NCI-H1417 treated with DMSO at 0.1 percent for 48 hours (cell line): ENCODE measurements at places on chromosomes 4 and X.
A peak's percentile ranks its signal among the peaks of the same experiment; 100 is the strongest.

- no peak for DNase-seq
These were observed 62.4 kb downstream of the TMEM165 start for GRCh38 chr4:55458164-55458563.

- no peak for DNase-seq
These were observed 34.9 kb downstream of the MMRN1 start for GRCh38 chr4:89929425-89930159.

DNA sequence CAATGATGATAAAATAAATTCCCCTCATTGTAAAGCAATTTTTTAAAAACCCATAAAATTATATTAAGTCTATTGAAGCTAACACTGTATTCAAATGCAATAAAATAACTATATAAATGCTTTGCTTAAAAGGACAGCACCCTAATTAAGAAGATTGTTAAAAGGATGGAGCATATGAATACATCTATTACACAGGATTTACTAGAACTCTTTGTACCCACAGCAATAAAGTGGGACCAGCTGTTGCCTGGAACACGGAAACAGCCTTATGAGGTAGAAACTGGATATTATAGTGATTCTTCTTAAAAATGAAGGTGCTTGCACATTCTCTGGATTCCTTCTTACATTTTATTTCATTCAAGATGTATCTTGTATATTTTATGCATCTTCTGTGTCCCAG is 298.7 kb upstream of the KLF3 start:
- no peak for DNase-seq

GRCh38 chr4:1851160-1851559 is 4.8 kb downstream of the LETM1 start:
- DNase-seq = no peak

- DNase-seq = no peak
These were observed 9.8 kb upstream of the P2RY8 start for GRCh38 chrX:1546691-1547251.

DNA sequence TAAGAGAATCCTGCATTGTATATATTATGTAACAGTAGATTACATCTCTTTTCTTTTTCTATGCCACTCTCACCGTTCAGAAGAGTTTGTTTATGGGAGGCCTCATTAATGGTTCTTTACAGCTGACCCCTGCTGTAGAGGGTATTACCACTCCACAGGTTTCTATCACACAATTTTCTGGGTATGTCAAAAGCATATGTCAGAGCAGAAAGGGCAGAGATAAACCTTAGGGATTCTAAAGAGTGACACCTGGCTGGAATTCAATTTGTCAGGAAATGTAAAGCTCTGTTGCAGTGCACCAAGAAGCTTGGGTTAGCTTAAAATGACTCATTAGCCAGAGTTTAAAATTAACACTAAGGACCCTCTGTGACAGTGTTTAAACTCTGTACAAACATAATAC is 658.7 kb downstream of the PCDH18 start:
- DNase-seq = no peak

- no peak for DNase-seq
These were observed 12.0 kb downstream of the TMSB4X start for GRCh38 chrX:12986886-12987285.

- DNase-seq = no peak
These were observed 60.8 kb upstream of the FMR1 start for GRCh38 chrX:147850875-147851274.

- DNase-seq = no peak
These were observed 73.5 kb upstream of the RAP2C start for GRCh38 chrX:132292793-132293192.

- no peak for DNase-seq
These were observed 108.8 kb upstream of the NALF2 start for GRCh38 chrX:69395306-69395705.

DNA sequence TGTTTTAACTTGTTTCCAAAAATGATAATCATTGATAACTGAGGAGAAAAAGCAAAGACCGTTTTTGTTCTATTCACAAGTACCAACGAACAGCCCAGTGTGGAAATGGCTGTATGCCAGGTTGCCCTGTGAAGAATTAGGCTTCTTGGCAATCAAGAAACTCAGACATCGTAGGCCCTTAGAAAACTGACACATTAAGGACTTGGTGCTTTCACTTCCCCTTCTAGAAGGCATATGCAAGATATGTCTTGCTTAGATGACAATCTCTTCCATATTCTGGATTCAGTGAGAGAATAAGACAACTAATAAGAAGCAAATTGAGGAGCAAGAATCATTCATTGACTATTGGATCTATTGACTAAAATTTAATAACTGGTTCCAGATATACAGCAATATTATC is 56.6 kb downstream of the ANAPC10 start:
- DNase-seq = no peak

DNA sequence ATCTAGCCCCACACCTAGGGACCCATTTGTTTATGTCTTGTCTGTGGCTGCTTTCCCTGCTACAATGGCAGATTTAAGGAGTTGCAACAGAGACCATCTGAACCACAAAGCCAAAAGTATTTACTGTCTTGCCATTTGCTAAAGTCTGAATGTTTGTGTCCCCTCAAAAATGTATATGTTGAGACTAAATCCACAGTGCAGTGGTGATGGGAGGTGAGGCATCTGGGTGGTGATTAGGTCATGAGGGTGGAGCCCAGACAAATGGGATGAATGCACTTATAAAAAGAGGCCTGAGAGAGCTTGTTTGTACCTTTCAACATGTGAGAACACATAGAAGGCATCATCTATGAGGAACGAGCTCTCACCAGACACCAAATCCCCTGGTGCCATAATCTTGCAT is 137.3 kb downstream of the TMEM144 start:
- DNase-seq = no peak

- DNase-seq = no peak
These were observed 174.4 kb downstream of the TSPAN5 start for GRCh38 chr4:98484031-98484430.

DNA sequence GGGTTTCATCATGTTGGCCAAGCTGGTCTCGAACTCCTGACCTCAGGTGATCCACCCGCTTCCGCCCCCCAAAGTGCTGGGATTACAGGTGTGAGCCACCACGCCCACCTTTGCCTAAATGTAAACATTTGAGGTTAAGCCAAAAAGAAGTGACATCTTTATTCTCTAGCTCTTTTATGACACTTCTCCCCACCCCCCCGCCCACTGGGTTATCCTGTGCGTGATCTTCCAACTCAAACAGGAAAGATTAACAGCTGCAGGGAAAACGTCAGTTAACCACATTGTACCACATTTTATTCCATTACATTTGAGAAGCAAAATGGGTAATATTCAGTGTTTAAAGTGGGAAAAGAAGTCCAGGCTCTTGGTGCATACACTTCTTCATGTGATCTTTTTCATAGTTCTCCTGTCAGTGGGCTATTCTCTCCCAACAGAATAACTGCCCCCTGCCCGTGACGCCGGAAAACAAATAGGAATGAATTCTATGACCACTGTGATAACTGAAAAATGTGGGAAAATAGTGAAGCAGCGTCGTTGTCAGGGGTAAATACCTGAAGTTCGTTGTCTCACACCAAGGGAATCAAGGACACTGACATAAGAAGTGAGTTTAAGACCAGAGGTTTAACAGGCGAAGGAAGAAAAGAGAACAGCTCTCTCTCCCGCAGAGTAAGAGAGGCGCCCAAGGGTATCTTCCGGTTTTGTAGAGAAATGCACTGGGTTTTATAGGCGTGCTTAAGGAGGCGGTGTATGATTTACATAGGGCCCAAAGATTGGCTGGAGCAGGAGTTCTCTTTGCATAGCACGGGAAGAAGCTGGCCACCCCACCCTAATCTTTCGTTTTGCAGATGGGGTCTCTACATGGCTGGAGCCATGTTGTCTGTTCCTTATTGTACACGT is 9.7 kb upstream of the SRD5A3 start:
- no peak for DNase-seq

DNA sequence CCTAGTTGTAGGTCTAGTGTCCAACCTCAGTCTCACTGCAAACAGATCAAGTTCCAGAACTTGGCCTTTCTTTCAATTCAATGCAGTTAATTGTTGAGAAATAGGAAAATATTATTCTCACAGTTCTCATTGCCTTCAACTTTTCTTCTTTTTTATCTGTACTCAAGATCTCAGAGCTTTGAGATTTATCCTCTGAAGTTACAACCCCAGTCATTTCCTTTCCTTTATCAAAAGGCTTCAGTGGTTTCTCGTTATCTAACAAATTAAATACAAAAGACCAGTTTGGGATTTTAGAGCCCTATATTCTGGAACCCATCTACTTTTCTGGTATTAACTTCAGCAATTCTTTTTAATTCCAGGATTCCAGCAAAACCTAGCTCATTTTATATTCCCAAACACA is 130.2 kb downstream of the TMA16 start:
- no peak for DNase-seq

DNA sequence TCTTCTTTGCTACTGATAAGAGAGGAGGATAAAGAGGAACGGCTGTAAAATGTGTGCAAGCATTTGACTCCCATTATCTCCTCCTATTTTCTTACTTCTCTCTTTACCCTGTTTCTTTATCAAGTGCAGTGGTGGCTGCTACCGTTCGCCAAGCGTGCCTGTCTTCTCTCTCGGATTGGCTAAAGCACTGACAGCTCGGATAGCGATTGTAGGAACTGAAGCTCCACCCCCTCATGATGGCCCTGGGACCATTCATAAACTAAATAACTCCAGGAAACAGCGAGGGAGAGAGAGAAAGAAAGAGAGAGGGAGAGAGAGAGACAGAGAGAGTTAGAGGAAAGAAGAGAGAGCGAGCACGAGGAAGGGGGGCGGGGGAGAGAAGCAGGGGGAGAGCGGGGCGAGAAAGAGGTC is 305 bp upstream of the MAB21L2 start:
- no peak for DNase-seq

DNA sequence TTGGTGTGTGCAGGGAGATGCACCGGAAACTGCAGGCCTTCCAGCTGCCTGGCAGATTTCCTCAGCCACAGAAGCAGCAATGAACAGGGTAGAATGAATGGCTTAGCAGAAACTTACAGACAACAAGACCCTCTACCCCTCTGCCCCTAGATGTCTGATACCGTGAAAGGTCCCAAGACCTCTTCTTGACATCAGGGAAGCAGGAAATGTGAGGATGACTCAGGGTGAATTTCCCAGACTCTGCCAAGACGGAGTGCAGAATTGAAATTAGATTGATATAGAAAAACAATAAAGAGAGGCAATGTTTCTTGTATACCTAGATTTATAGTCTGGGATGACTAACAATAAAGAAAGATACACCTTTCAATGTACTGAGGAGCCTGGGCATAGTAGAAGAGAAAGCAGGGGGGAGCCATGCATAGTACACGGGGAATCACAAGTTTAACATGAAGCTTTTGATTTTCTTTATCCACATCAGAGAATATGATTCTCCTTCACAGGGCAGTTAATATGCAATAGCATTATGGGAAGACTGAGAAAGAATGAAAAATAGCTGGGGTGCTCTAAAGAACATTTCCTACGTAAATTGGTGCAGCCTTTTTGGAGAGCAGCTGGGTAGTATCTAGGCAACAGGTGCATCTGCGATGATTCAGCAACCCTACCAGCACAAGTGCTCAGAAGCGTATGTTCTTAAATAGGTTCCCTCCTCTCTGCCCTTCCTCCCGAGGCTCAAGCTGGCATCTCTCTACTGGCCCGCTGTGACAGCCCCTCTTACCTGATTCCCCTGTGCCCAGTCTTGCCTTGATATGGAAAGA is 18.3 kb upstream of the CXCR3 start:
- no peak for DNase-seq

DNA sequence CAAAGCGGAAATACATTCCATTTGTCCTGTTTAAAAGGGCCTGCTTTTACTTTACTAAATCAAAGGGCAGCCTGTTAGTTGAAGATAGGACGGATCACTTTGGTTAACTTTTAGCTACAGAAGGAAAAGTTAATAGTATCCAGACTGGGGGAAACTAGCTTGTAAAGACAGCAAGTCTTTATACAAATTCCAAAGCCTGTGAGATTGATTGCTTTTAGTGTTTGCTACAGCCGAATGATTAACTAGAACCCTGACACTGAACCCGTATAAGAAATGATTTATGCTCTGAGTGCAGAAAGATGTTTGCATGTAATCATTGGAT is 93.4 kb downstream of the FRAS1 start:
- no peak for DNase-seq

GRCh38 chr4:185479507-185479971 is 8.0 kb upstream of the CCDC110 start:
- DNase-seq = no peak

DNA sequence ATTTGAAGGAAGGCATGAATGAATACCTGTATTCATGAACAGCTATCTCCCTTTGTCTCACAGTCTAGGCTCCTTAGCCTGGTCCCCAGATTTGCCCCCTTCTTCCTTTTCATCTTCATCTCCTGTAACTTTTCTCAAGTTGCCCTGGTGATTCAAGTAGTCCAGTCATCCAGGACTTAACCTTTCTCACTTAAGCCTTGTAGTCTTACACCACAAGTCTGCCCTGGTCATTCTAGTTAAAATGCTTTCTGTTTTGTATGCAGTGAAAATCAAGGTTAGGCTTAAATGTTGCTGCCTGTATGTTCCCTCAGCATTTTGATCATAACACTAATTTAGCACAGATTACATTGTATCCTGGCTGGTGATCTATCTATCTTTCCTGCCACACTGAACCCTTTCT is 58.5 kb upstream of the SLC7A11 start:
- no peak for DNase-seq

GRCh38 chrX:53831662-53832635 is 145.4 kb upstream of the HUWE1 start:
- DNase-seq = no peak

- DNase-seq = no peak
These were observed 233.8 kb downstream of the ENOX2 start for GRCh38 chrX:130669233-130669632.

DNA sequence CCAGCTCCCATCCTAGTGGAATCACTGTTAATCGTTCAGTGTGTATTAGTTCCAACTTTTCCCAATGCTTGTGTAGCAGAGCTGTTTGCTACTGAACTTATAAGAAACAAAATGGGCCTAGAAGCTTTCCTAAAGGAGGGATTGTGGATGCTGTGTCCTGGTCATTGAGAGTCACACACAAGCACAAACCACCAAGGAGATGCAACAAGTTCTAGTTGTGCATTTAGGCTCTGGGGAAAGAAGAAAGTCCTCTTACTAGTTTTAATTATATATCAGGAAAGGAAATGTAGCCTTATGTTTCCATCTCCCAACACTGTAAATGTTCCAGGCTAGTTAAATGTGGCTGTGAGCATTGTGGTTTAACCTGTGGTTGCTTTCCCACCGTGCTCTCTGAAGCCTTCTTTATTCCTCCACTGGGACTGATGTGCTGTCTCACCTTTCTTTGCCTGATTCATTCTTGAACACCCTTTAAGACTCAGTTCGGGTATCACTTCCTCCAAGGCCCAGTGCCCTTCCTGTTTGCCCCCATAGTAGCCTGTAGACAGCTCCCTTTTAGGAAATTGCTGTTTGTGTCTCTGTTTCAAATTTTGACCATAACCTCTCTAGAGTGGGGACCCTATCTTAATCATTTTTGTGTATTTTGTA is 34.3 kb downstream of the ATP10D start:
- no peak for DNase-seq

- no peak for DNase-seq
These were observed 111.4 kb downstream of the ATXN3L start for GRCh38 chrX:13208281-13208935.

- DNase-seq = peak; percentile 62
These were observed 20.1 kb upstream of the ARAF start for GRCh38 chrX:47540754-47541538.
